ENCODE measurements at places on chromosomes 5 and 9. TPM values are rescaled to one million over a fixed set of nuclear protein-coding genes. Genes with fewer than 3 reads are reported as not detected.

PIP5KL1 gene
- total RNA-seq, result 4.5 TPM

IRX4 gene
- not detected for total RNA-seq

ISL1 gene
- total RNA-seq, result not detected

DOCK8 gene
- 0.25 TPM for total RNA-seq

CDH12 gene
- not detected for total RNA-seq

GFI1B gene
- not detected for total RNA-seq

ADAMTS13 gene
- 3.4 TPM for total RNA-seq

DMRT2 gene
- not detected for total RNA-seq

PANK3 gene
- total RNA-seq, result 25.1 TPM

FOXE1 gene
- total RNA-seq, result not detected

C5orf46 gene
- not detected for total RNA-seq

SLC6A18 gene
- not detected for total RNA-seq

CSF1R gene
- total RNA-seq, result 0.15 TPM

MCC gene
- total RNA-seq, result 33.8 TPM

OTP gene
- not detected for total RNA-seq

IL17B gene
- not detected for total RNA-seq

HNRNPAB gene
- total RNA-seq, result 86.6 TPM

SPINK4 gene
- total RNA-seq, result not detected

SPAG8 gene
- 1.4 TPM for total RNA-seq

CTSL gene
- 658 TPM for total RNA-seq

KIAA0825 gene
- total RNA-seq, result 5.7 TPM

ROR2 gene
- 65.1 TPM for total RNA-seq

ATG12 gene
- total RNA-seq, result 31.8 TPM

NME5 gene
- total RNA-seq, result 2.6 TPM

Data from cardiac ventricle fibroblast (primary cell).